Amniotic stem cell (primary cell): ENCODE measurements at places on chromosomes 11 and 22.
A peak's percentile ranks its signal among the peaks of the same experiment; 100 is the strongest.

DNA sequence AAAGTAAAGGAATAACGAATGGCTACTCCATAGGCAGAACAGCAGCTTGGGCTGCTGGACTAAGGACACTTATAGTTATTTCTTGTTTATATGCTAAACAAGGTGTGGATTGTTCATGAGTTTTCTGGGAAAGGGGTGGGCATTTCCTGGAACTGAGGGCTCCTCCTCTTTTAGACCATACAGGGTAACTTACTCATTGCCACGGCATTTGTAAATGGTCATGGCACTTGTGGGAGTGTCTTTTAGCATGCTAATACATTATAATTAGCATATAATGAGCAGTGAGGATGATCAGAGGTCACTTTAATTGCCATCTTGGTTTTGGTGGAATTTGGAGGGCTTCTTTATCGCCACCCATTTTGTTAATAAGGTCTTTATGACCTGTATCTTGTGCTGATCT is 7.0 kb downstream of the OR4X1 start:
- no peak for DNase-seq

DNA sequence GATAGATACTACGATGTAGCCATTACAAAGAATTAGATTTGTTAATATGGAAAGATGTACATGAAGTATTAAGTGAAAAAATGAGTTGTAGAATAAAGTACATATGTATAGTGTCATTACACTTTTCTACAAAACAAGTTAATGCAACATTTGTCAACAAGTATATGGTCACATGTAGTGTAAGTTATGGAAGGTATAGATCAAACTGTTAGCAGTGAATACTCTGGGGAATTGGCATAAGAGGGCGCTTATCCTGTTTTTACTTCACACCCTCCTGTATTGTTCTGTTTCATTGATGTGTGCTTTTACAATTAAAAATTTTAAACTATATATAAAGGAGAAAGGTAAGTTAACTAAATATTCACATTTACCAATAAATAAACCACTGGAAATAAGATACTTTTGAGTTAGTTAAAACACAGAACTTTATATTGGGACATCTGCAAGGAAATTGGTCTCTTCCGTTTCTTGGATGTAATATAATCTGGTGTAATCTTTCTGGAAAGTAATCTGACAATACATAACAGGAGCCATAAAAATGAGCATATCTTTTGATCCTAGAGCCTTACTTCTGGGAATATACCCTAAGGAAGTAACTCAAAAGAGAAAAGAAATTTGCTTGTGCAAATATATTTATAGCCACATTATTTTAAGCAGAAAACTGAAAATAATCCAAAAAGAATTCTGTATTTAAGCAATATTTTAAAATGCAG is 34.5 kb downstream of the CSTPP1 start:
- no peak for DNase-seq

DNA sequence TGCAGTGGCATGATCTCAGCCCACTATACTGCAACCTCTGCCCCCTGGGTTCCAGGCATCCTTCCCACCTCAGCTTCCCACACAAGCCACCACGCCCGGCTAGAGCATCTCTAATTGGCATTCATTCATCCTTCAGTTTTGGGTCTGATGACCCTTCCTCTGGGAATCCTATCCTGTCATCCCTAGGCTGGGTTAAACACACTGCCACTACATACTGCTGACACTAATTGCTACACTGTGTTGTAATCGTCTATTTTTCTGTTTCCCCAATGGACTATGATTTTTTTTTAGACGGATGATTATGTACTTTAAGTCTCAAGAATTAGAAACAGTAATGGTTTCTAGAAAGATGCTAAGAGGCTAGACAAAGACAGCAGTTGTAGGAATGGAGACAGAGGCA is 62.8 kb downstream of the DEUP1 start:
- DNase-seq: no peak

DNA sequence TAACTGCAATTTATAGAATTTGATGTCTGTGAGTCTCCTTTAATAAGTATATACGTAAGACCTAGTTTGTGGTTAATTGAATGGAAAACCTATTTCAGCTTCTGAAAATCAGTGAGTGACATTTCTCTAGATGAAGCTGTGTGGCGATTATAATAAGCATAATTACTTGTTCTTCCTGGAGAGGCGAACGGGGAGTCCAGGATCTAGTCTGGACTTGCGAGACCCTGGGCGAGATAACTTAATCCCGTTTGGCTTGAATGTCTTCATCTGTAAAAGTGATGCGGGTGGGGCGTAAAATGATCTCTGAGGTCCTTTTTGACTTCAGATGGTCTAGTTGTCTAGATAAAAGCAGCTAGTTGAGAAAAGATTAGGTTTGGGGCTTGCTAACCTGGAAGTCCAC is 1.1 kb downstream of the PRRG4 start:
- no peak for DNase-seq

DNA sequence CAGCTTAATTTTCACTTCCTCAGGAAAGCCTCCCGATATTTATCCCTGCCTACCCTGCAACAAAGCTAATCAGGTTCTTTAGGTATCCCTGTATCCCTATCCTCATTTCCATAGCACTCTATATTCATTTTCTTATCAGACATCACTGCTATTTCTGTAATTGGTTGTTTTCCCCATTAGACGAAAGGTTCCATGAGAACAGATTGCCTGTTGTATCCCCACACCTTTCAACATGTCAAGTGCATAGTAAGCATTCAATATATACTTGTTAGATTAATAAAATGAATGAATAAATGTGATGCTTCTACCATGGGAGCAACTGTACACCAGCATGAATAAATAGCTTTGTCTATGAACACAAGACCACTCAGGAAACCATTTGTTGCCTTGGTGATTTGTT is 499.8 kb downstream of the DLG2 start:
- DNase-seq: no peak

GRCh38 chr22:38861927-38862326 is 10.1 kb downstream of the CBX6 start:
- DNase-seq: no peak

- peak; percentile 81 for DNase-seq
These were observed 9.2 kb downstream of the FBLN1 start for GRCh38 chr22:45511847-45512261.

GRCh38 chr11:87325490-87325872 is 287.7 kb downstream of the TMEM135 start:
- DNase-seq: no peak

GRCh38 chr11:34251589-34251980 is 106.2 kb downstream of the ABTB2 start:
- no peak for DNase-seq

GRCh38 chr22:42301077-42301741 is 30.8 kb upstream of the TCF20 start:
- no peak for DNase-seq

- DNase-seq: no peak
These were observed at the start of gene FXYD6 for GRCh38 chr11:117876341-117877119. FXYD6 (minus strand) TSS chr11:117876658; CDS start chr11:117842776, 33,882 bp downstream.

- DNase-seq: no peak
These were observed 32.7 kb downstream of the P4HA3 start for GRCh38 chr11:74278721-74279161.

DNA sequence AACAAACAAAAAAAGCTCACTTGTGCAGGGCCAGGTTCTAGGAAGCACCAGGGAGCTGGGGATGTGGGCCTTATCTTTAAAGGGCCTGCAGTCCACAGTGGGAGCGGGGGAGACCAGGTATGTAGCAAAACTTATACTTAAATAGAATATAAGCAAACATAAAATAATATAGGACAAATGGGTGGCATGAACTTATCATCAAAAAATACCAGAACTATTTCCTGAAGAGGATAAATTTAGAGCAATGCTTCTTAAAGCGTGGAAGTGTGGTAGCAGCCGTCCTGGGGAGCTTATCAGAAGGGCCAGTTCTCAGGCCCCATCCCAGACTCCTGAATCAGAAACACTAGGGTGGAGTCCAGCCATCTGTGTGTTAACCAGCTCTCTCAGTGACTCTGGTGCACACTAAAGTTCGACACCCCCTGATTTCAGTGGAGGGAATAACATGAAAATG is 9.3 kb downstream of the VPS26B start:
- no peak for DNase-seq

DNA sequence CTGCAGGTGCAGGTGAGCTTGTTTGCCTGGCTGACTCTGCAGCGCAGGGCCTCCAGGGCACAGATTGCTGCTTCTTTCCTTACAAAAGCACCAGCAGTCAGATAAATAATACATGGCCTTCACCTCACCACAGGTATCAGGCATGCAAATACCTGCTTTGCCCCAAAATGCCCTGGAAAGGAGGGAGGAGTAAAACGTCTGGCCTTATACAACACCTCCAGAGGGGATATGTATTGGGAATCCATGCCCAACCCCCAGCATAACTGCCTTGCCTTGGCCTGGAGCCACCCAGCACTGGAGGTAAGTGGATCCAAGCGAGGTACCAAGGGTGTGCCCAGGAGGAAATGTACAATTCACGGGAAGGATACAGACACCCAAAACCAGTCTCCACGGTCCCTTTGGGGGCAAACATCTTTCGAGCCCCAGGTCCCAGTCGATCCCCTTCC is 860 bp downstream of the TMEM184B start:
- no peak for DNase-seq

GRCh38 chr11:35107861-35108260 is 31.1 kb upstream of the CD44 start:
- no peak for DNase-seq

- peak; percentile 14 for DNase-seq
These were observed 9.4 kb downstream of the C11orf97 start for GRCh38 chr11:94521684-94522083.

- no peak for DNase-seq
These were observed 42.2 kb downstream of the UBASH3B start for GRCh38 chr11:122697636-122698167.

DNA sequence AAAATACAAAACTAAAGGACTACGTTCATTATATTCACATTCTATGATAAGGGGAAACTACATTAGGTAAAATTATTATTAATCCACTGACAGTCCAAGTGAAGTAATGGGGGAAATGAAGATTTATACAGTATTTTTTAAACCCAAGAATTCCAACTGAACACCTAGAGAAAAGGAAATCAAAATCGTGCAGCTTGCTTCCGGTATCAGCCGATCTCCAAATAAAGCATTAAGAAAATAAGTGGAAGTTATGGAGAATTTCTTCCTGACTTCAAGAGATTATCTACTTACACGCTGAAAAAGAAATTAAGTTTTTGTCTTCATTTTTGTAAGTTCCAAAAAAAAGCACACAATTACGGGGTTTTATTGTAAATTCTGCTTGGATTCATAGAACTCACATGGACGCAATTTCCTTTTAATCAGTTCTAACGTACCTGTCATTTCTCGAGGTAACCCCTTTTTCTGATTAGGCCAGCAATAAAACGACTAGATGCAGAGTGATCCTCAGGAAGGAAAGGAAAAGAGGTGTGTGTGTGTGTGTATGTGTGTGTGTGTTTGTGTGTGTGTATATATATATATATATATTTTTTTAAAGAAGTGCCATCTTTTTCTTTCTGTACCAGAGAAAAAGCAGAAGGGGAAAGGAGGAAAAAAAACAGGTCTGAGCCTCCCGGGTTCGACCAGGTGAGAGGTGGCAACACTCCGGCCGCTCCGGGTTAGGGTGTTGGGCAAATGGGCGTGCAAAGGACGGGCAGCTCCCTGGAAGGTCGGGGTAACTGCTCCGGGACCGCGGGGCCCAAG is 1.1 kb downstream of the ZBTB44 start:
- DNase-seq: no peak

DNA sequence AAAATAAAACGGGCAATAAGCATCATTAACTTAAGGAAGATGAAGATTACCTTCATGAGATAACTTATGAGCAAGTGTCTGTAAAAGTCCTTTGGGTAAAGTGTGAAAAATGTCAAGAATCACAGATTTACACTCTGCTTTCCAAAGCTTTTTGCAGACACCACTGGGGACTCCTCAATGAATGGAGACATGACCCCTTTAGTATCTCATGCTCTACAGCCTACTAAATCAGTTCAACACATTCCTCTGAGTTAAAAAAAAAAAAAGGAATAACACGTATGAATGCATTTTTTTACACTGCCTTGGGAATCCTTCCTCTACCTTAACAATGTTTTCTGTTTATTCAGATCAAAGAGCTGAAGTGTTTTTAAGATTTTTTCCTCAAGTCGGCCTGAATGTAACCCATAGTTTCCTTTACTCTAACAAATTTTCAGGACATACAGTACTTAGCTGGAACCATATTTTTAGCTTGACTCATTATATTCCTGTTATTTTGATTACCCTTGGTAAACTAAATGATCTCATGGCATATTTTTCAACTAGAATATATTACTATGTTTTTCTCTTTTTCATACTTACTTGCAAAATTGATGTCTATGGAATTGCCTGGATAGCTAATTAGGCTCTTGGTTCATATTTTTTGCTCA is 25.9 kb upstream of the RAB30 start:
- DNase-seq: no peak

GRCh38 chr22:47786650-47787290 is 1024.3 kb downstream of the TBC1D22A start:
- DNase-seq: no peak

DNA sequence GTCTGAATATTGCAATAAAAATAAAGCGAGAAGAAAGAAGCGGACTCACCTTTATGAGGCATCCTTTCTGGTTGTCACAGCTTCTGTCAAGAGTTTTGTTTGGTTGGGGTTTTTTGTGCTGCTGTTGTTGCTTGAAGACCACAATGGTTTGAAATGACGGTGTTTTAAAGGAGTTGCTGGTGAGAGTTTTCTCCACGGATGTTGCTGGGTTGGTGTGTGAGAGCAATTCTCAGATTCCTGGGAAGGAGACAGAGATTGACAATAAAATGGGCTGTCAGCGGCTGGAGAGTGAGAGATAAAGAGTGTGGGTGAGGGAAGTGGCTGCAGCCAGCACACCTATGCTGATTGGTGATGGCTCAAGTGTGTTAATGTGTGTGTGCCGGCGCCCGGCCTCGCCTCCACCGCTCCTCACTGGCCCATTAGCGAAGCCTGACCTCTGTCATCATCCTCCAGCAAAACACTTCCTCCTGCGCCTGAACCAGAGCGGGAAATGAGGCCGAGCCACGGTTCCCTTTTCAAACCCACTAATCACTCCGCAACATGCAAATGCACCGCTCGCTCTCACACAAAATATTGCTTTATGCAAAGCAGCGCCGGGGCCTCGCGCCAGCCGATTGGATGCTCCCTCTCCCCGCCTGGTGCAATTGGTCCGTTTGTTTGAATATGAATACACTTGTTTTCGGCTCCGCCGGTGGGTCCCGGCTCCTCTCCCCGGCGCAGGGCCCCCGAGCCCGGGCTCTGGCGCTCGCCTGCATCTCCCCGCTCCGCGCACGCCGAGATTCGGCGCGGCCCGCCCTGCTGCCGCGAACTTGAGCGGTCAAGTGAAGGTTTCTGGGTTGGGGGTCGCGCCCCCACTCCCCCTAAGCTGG is at the start of gene PAX6:
PAX6 (minus strand) TSS at position 544 of the 869 bp plus-strand sequence. CDS start 4,911 bp downstream, outside the sequence.
- DNase-seq: no peak
